ENCODE measurements at places on chromosomes 12 and 14.
A peak's percentile ranks its signal among the peaks of the same experiment; 100 is the strongest.

GRCh38 chr12:112846619-112847018 is 55.1 kb downstream of the RPH3A start:
- DNase-seq = no peak

DNA sequence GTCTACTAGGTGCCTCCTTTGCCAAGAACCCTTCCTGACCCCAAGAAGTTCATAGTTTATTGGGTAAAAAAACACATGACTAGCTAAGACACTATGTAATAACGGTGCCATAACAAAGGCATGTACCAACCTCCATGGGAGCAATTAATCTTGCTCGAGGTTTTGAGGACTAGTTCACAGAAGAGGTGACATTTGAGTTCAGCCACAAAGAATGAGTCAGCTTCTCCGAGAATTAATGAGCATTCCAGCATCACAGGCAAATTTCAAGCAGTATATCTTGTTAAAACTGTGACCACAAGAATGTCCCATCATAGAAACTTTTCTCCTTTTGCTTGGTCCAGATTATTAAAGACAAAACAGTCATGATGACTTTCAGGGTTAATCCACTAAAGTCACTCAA is 113.0 kb upstream of the RAP1B start:
- peak; percentile 68 for DNase-seq

DNA sequence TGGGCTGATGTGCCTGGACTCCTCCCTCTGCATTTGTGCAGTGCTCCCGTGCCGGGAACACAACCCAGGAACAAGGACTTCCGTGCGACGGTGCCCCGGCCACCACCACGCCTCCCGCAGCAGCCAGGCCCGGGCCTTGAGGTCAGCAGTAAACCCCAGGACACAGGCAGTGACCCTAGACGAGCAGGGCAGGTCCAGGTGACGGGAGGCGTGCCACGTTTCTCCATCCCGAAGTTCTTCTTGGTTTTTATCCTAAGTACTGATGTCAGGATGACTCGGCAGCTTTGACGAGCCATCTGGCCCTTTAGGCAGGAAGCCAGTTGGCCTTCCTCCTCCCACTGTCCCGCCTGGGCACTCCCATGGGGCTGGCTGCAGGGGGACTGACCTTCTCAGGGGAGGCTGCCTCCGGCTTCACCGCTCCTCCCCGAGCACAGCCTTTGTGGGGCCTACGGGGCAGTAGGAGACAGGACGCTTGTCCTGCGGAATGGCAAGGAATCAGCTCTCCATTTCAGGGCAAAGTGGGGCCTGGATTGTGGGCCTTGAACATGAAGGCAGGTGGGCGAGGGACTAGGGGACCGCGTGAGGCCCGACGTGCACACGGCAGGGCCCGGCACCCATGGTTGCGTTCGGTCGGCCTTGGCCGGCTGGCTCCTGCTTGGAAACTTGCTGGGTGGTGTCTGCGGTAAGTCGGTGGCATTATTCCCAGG is 94.1 kb downstream of the FBXL14 start:
- peak; percentile 18 for DNase-seq

GRCh38 chr12:3047961-3048360 is 29.2 kb upstream of the TSPAN9 start:
- no peak for DNase-seq

DNA sequence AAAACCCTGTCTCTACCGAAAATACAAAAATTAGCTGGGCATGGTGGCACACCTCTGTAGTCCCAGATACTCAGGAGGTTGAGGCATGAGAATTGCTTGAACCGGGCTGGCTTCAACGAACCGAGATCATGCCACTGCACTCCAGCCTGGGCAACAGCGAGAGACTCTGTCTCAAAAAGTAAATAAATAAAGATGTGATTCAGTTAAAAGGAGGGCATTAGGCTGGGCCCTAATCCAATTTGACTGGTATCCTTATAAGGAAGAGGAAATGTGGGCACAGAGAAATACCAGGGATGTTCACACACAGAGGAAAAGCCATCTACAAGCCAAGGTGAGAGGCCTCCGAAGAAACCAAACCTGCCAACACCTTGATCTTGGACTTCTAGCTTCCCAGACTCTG is 10.1 kb upstream of the DCAF4 start:
- DNase-seq = peak; percentile 15

GRCh38 chr12:131671276-131671675 is 39.6 kb upstream of the SFSWAP start:
- no peak for DNase-seq

DNA sequence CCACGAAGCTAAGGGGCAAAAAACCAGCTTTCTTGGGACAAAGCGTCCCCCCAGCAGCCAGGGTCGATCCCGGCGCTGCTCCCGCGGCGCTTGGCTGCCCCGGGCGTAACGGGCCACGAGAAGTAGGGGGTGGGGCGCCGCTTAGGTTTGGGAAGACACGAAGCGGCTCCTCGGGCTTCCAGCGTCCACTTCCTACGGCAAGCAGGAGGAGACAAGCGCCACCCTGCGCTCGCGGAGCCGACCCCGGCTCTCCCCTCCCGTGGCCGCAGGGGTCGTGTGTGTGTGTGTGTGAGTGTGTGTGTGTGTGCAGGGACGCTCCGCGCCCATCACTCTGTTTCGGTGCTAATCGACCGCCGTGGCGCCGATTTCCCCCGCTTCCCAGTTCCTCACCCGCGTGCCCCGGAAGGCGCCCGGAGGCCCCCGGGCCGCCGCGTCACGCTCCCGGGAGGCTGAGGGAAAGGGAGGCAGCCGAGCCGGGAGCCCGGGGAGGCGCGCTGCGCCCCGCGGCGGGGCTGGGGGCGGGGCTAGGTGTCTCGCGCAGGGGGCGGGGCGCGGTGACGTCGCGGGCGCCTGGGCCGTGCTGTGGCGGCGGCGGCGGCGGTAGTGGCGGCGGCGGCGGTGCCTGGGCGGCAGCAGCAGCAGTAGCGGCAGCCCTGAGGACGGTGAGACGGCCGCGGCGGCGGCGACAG is at the start of gene ERC1:
TSS of gene ERC1 (plus strand) at position 563 of the 689 bp plus-strand sequence. CDS start 36,681 bp downstream, outside the sequence.
- peak; percentile 93 for DNase-seq

GRCh38 chr12:26712892-26713291 is 120.1 kb downstream of the ITPR2 start:
- no peak for DNase-seq
